ENCODE measurements at places on chromosomes 12 and 14.

GRCh38 chr12:48601013-48601756 lies 31.3 kb upstream of the LALBA start:
- DNase-seq: no peak

GRCh38 chr14:90674716-90675115 lies 141.5 kb downstream of the TTC7B start:
- DNase-seq: no peak

- DNase-seq: no peak
These were observed 23.4 kb downstream of the SLC25A29 start for GRCh38 chr14:100282766-100283419.

GRCh38 chr12:89461649-89462612 lies 62.7 kb downstream of the GALNT4 start:
- no peak for DNase-seq

Data from activated CD4-positive, CD25-positive, alpha-beta regulatory T cell (primary cell).